ENCODE measurements at places on chromosomes 7 and 10. TPM values are rescaled to one million over a fixed set of nuclear protein-coding genes. Genes with fewer than 3 reads are reported as not detected.

POLR2J3 gene
- 20.6 TPM for total RNA-seq

DNA sequence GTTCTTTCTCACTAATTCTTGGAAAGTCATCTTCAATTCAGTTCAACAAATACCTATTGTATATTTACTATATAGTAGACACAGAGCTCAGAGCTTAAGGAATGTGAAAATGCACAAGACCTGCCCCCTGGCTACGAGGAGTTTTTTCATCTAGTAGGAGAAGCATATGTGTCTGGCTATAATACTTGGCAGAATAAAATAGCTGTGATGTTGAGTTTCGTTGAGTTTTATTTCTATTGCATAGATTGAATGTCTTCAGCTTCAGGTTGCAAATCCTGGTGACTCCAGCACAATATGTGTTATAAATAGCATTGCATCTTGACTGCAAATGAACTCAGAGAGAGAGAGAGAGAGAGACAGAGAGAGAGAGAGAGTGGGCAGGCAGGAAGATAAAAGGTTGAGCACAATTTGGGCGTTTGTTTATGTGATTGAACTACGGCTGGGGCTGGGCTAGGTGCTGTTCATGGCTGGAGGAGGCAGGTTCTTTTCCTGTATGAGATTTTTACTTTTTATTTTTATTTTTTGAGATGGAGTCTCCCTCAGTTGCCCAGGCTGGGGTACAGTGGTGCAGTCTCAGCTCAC is 229.6 kb downstream of the GALNT17 start:
- DNase-seq, result no peak

AKR1D1 gene
- not detected for total RNA-seq

- no peak for DNase-seq
These were observed 493.0 kb downstream of the LRMDA start for GRCh38 chr10:75924309-75924902.

- DNase-seq, result no peak
These were observed at the start of gene SEMA3E for GRCh38 chr7:83648464-83649241. SEMA3E (minus strand) TSS chr7:83649139.

LRRN3 gene
- total RNA-seq, result not detected

DNA sequence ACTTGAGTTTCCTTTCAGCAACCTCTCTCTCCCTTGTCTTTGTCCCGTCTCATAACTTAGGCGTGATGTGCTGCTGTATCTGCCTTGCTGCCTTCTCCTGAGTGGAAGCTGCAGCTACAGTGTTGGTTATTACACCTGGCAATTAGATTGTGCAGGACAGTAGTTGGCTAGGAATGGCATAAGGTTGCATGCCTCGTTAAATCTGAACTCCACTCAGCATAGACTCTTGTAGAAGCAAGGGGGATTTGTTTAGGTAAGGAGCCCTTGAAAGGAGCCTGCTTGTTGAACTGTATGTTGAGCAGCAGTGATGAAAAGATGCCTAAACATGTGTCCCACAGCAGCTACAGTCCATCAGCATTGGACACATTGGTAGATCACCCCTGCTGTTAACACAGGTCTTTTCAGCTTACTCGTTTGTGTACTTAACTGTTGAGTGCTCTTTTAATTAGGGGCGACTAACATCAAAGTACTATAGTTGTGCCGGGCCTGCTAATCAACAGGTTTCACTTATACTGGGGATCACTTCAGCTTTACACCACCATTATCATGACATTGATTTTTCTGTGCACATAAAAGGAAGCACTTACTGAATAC is 225.0 kb downstream of the AUTS2 start:
- no peak for DNase-seq

CALCR gene
- total RNA-seq, result not detected

GRCh38 chr10:106571192-106571946 is 593.1 kb downstream of the SORCS1 start:
- peak; percentile 51 for DNase-seq

STEAP4 gene
- not detected for total RNA-seq

DNA sequence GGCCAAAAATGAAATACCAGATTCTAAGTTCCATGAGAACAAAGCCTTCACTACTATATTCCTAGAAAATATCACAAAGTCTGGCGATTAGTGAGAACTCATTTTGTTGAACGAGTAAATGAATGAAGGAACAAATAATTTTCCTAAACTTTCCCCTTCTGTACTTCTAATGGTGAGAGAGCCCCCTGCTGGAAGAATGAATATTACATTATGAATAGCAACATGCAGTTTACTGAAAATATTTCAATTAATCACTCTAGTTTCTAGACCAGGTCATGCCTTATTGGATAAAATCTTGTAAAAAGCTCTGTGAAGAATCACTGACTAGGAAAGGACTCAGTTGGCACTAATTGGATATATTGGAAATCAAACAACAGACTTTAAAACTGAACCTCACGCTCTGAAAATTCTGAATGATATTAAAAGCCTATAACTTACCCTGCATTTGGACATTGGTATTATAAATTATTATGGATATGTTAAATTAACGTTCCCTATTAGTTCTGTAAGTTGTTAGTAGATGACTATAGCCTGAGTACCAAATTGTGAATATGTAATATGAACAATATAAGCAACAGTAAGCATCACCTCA is 32.4 kb upstream of the MTPN start:
- DNase-seq, result peak; percentile 13

- DNase-seq, result peak; percentile 71
These were observed 3.1 kb upstream of the HOXA9 start for GRCh38 chr7:27168265-27168947.

DNA sequence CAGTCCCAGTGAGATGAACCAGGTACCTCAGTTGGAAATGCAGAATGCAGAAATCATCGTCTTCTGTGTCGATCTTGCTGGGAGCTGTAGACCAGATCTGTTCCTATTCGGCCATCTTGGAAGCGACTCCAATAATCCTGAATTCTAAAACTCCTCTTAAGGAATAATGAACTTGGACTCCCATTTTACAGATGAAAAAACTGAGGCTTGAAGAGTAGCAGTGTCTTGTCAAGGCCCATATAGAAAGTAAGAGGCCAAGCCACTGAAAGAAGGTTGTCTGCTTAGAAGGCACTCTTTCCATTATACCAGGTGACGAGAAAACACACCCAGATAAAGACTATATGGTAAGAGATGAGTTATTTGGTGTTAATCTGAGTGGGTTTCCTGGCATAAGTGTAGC is 148.6 kb upstream of the LAMB4 start:
- no peak for DNase-seq

- no peak for DNase-seq
These were observed 56.7 kb upstream of the JCAD start for GRCh38 chr10:30116041-30116491.

GRCh38 chr7:70189776-70190175 is 591.5 kb downstream of the AUTS2 start:
- no peak for DNase-seq

SPDYE2B gene
- not detected for total RNA-seq

Measured in HT1080 (cell line).